Hypothalamus (tissue), 51 donors: ENCODE measurements at places on chromosomes 1 and 21.

- DNase-seq = no peak
Observed at GRCh38 chr1:89098857-89099256, 27.1 kb downstream of the GBP2 start.

GRCh38 chr1:165456861-165457260 is 11.9 kb upstream of the RXRG start:
- no peak for DNase-seq

- DNase-seq = peak; percentile 10
Observed at GRCh38 chr1:207565546-207566468, 69.8 kb downstream of the CR1 start.

DNA sequence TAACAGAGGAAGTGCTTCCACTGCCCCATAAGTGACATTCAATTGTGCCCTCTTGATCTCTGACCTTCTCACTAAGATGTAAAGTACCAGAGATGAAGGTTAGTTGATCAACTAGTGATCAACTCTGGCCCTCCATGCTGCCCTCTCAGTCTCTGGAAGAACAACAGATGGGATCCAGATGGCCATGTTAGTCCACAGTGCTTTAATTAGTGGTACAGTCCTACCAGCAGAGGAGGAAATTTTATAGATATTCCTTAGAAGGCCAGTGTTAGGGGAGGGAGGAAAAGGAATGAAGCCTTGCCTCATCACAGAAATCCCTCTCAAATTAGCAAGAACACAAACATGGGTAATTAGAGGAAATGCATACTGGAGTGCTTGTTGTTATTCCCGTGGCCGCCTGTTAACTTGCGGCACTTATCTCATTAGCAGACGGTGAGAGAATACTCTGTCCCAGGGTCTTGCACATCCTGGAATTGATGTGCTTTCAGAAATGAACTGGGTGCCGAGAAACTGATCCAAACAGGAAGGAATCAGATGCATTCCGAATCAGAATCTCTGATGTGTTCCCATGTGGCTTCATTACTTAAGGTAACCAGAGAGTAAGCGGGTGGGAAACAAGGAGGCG is 91.1 kb upstream of the RGS4 start:
- no peak for DNase-seq

DNA sequence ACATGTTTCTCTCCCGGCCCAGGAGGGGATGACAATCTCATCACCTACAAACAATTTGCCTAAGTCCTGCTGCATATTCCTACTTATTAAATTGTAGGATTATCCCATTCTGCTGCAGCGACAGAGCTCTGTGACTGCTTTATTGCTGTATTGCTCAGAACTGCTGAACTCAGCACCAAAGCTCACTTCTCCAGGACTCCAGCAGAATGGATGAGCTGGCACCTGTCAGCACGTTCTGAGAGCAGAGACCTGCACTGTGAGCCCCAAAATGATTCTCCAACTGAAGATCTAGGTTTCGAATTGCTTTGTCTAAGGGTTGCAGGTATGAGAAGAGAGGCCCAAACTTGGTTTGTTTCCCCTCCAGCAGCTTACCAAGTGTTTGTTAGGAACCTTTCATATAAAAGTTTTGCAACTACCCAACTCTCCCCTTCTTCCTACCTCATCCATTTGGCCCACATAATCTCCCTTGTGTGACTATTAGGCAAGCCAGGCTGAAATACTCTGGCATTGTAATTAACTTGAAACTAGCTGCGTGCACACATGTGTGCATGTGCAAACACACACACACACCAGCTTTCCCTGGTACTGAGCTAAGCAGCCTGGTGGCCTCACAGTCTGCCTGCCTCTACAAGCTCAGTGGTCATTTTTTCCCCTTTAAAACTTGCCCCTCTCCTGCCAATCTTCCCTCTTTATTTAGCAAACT is 161.4 kb upstream of the CAMK1G start:
- no peak for DNase-seq

DNA sequence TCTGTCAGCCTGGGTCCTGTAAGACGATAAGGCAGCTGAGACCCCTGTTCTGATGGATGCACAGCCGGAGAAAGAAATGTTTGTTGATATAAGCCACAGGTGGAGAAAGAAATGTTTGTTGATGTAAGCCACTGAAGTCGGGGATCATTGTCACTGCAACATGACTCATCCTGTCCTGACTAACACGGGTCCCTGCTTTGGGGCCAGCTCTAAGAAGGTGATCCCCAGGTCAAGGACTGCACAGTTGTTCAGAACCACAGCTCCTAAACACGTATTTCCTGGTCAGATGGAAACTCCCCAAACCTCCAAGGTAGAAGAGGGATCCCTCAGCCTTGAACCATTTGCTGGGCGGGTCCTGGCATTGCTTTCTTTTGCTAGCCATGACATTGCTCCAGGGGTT is 86.4 kb upstream of the IGSF21 start:
- DNase-seq = no peak

- no peak for DNase-seq
Observed at GRCh38 chr1:23421753-23422240, 2.8 kb downstream of the TCEA3 start.

- DNase-seq = no peak
Observed at GRCh38 chr1:92447033-92447681, 39.6 kb downstream of the GFI1 start.

GRCh38 chr1:31904339-31905092 is 33.7 kb downstream of the PTP4A2 start:
- DNase-seq = no peak

DNA sequence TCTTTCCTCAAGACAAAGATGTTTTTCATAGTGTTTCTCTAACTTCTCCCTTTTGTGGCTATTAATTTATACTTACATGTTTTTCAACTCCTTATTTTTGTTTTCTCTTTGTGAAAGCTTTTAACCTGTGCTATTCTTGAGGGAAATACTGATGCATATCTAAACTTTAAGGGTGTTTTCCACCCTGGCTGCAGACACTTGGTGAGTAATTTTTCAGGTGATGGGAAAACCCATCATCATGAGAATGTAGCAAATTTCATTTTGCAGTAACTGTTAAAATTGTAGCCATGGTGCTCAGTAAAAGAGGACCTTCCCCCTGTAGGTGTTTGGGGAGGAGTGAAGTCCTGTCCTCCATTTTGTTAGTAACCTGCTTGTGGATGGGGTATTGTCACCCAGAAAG is 124.2 kb downstream of the LIPI start:
- no peak for DNase-seq

- no peak for DNase-seq
Observed at GRCh38 chr21:16504281-16504680, 774.5 kb downstream of the USP25 start.

DNA sequence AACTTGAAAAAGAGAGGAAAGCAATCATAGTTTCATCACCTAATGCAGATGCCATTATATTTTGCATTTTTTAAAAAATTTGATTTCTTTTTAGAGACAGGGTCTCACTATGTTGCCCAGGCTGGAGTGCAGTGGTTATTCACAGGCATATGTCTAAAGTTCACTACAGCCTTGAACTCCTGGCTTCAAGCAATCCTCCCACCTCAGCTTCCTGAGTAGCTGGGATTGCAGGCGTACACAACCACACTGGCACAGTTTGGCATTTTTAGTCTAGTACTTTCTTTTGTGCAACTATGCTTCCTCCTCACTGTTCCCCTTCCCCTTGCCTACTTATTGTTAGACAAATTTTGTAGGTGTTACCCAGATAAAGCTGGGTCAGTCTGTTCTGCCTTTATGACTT is 18.0 kb downstream of the RHOU start:
- DNase-seq = no peak

DNA sequence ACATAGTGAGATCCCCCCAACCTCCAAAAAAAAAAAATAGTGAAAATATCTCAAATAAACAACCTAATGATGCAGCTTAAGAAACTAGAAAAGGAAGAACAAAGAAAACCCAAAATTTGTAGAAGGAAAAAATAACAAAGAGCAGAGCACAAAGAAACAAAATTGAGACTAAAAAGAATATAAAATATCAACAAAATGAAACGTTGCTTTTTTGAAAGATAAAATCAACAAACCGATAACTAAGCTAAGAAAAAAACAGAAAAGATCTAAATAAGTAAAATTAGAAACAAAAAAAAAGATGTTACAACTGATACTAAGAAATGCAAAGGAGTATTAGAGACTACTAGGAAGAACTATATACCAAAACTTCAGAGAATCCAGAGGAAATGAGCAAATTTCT is 139.3 kb upstream of the PALMD start:
- DNase-seq = no peak

GRCh38 chr1:29607236-29607635 is 370.9 kb downstream of the PTPRU start:
- no peak for DNase-seq

DNA sequence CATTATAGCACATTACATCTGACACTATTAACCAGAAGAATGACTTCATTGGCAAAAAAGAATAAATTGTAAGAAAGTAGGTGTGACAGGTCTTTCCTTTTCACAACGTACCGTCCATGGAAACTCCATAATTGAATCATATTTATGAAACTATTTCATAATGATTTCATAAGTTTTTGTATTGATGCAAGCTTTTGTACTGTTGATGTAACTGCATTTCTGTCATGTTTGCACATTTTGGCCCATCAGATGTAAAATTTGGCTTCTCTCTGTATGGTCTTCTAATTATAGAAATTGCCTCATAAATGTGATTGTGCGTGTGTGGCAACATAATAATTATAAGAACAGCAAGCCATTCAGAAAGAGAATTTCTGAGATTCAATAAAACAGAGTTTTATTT is 180.7 kb upstream of the ZNHIT6 start:
- DNase-seq = no peak

DNA sequence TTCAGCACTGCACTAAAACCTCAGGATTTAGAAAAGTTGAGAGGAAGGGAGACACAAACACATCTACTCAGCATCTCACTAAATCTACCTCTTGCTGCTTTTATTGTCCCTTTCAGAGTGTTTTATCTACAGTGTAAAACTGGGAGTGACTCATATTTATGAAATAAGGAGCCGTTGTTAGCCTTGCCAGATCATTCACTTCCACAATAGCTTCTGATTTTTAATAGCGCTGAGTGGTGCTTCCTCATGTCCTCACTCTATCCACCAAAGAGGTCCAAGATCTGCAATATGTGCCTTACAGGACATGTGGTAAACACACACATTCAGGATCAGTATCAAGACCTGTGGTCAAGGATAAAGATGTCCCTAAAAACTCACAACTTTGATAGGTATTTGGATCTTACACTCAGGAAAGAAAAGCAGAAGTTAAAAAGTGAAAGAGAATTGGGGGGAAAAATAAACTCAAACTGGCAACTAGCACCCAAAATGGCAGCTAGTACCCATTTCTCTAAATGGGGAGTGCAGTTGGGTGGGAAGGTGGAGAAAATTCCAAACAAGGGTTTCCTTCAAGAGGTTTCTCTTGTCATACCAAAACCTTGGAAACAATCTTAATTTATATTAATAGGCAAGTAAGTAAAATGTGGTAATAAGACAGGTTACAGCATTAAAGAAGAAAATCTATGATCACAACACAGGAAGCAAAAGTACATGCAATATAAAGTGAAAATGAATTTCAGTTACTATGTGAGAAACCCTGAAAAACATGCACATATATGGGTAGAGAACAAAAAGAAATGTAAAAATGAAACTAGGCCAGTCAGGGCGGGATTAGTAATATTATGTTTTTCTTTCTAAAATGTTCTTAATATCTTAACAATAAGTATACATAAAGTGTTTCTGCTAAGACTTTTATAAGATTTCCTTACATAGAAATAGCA is 15.9 kb downstream of the DUSP10 start:
- no peak for DNase-seq

- no peak for DNase-seq
Observed at GRCh38 chr1:225755671-225756319, 21.8 kb upstream of the SRP9 start.

GRCh38 chr1:193275773-193276172 is 89.4 kb upstream of the B3GALT2 start:
- no peak for DNase-seq

DNA sequence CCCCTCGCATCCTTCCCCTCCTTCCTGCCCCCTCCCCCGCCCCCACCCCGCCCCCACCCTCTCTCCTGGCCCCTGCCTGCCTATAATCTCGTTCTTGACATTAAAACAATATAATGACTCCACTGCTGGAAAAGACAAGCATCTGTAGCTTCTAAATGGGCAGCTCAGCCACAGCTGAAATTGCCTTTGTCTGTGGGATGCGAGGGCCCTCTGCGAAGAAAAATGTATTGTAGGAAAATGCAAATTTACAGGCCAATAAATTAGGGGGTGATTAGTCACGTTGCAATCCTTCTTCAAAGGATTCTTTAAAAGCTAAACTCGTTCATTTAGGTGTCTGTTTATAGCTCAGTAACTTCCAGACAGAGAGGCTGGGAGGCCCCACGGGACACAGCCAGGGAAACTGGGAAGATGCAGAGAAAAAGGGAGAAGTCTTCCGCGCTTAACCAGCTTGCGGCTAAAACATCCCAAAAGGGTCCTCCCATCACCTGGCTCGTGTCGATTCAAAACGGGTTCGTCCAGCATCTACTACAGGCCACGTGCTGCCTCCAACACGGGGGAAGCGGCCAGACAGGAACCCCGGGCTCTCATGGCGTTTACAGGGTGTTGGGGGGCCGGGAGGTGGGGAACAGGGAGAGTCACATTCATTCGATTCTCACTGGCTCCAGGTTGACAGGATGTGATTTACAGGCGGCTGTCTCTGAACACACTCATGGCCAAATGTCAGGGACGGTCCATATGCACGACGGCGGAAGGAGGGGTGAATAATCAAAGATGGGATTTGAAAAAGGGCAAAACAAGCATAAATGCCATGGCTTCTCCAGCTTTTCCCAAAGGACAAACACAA is 100.5 kb upstream of the ZBTB40 start:
- DNase-seq = no peak

DNA sequence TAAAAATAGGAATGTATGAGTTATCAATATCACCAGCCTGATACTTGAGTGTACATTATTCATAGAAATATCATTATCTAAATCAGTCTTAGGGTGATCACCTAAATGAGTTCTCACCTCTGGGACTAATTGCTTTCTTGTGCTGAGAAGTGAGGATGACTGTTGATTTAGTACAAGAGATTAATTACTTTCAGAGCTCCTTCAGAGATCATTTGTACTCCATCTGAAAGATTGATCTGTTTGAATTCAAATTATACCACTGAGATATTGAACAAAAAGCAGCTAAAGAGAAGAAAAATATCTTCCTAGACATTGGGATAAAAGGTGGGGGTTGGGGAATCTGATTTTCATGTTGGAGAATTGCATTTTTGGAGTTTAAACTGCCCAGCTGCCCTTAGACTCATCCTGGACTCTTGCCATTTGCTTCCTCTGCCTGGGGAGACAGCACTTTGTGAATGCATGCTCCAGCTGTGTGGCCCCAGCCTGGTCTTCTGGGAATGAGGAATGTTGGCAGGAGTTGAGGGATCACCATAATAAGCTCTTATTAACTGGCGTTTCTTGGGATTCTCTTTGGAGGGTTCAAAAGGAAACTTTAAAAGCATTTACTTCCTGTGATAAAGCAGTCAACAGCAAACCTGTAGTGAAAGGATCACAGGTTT is 19.7 kb upstream of the PGBD2 start:
- no peak for DNase-seq

- DNase-seq = no peak
Observed at GRCh38 chr21:36034211-36034913, 26.0 kb downstream of the SETD4 start.
